ENCODE measurements at places on chromosomes 4 and X.
A peak's percentile ranks its signal among the peaks of the same experiment; 100 is the strongest.

GRCh38 chrX:14015294-14015693 is 14.4 kb downstream of the GEMIN8 start:
- no peak for DNase-seq

GRCh38 chr4:8773124-8773931 is 98.3 kb downstream of the HMX1 start:
- DNase-seq, result no peak

GRCh38 chr4:121073672-121074381 is 1.5 kb upstream of the NDNF start:
- DNase-seq, result no peak

GRCh38 chr4:158316264-158316663 is 106.0 kb downstream of the TMEM144 start:
- no peak for DNase-seq

GRCh38 chrX:21723084-21723483 is 34.8 kb downstream of the SMPX start:
- peak; percentile 45 for DNase-seq

DNA sequence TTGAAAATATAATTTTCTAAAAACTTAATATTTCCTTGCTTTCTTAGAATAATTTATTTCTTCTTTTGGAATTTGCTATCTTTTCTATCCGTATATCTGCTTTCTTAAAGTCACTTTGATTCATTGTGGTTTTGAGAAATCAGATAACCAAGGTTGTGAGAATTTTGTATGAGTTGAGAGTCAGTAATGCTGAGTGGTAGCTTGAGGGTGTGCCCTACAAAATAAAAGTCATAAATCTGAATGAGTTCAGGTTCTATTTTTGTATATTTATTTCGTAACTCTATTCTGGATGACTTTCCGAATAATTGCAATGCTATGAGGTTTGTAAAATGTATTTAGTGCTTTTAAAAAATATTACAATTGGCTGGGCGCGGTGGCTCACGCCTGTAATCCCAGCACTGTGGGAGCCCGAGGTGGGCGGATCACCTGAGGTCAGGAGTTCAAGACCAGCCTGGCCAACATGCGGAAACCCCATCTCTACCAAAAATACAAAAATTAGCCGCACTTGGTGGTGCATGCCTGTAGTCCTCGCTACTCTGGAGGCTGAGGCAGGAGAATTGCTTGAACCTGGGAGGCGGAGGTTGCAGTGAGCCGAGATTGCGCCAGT is 8.9 kb downstream of the COPS4 start:
- no peak for DNase-seq
